ENCODE measurements at places on chromosomes 6 and 20.

- no peak for DNase-seq
Measured at GRCh38 chr6:166005401-166005943, 162.2 kb downstream of the TBXT start.

DNA sequence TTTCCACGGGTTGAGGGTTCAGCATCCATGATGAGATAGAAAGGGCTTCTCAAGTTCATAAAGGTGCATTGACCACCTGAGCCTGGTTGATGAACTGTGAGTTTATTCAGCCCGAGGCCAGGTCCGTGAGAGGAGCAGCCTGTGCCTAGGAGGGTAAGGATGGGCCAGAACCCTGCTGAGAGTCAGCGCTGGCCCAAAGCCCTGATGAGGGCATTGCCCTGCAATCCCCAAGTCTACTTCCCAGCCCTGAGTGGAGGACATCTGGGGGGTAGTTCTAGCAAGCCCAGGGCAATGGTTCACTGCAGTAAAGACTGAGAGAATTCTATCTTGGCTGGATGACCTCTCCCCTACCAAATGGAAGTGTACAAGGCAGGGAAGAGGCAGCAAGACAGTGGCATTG lies 123.3 kb upstream of the NXT1 start:
- no peak for DNase-seq

DNA sequence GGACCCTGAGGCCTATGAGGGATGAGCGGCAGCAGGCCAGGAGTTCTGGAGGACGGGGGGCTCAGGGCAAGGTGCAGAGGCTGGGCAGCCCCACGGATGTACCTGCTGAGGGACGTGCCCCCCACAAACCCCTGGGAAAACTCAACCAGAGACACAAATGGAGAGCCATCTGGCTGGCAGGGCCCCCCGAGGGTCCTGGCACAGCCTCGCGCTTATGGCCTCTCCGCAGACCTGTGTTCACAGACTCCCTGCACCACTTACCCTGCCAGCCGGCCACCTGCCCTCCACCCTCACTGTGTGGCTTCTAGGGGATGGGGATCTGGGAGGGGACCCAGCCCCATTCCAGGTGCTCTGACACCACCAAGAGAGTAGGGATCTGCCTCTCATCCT lies 3.4 kb upstream of the ZBTB46 start:
- no peak for DNase-seq

DNA sequence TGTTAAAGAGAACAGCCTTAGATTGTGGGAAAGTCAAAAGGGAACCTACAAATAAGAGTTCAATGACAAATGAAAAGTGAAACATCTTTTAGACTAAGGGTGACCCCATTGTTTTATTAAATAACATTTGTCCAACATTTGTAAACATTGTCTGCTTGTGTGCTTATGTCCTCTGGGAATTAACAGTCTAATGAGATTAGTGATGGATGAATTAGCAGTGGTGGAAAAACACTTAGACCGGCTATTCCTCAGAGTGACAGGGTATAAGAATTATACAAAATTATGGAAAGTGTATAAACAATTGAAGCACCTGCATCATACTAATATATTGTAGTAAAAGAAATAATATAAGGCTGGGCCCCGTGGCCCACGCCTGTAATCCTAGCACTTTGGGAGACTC lies 29.3 kb upstream of the HFE start:
- DNase-seq, result no peak

DNA sequence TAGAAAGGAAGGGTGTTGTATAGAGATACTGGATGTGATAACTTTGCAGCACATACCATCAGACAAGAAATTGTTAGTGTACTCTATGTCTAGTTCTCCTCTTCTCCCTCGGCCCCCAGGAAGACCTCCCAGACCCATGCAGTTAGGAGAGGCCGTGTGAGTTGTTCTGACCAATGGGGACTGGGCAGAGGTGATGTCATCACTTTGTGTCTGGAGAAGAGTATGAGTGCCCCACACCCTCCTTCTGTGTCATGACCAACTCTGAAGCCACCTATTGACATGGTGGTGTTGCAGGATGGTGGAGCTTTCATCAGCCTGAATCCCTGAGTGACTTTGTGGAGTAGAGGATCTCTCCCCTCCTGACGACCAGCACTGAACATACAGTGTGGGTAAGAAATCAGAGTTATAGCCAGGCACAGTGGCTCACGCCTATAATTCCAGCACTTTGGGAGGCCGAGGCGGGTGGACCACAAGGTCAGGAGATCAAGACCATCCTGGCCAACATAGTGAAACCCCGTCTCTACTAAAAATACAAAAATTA lies 72.2 kb downstream of the IPCEF1 start:
- DNase-seq, result no peak

DNA sequence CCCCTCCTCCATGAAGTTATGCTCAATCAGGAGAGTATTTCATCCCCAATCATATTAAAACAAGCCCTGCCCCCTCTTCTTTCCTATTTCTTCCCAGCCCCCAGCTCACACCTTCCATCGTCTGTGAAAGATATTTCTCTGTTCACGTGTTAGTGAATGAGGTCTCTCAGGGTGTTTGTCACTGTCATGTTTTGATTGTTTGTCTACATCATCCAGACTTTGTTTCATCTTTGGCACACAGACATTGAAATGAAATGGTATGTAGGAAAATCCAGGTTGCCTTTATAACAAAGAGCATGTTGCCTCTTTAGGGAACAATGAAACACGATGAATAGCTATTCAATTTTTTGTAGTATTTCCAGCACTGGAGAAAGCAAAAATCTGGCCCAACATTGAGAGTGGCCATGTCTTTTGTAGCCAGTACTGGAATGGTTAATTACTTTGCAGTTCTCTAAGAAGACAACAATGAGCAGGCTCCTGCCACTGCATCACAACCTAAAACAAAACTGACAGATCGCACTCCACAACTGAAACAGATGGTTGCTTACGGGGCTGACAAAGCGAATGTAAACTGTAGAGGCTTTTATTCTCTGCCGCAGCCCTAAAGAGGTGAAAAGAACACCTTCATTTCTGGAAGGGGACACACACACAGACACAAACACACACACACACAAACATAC lies 543.6 kb upstream of the CITED2 start:
- no peak for DNase-seq

GRCh38 chr6:87261534-87261933 lies 60.9 kb upstream of the SMIM8 start:
- DNase-seq, result no peak

- no peak for DNase-seq
Measured at GRCh38 chr6:20681243-20681684, 147.0 kb downstream of the CDKAL1 start.

GRCh38 chr6:761997-762396 lies 69.1 kb upstream of the EXOC2 start:
- DNase-seq, result no peak

DNA sequence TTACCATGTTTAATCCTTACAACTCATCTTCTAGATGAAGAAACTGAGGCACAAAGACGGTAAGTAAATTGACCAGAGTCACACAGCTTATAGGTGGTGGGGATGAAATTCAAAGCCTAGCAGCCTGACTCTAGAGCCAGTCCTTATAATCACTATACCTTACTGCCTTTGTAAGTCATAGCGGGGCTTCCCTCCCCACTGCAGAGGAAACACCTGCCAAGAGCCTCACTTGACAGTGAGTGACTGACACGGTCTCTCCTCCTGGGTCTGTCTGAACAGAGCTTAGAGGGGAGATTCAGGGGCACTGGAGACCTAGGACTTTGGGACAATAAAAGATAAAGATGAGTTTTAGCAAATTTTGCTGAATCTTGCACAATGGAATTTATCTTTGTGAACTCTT lies 12.8 kb downstream of the SUN5 start:
- DNase-seq, result no peak

GRCh38 chr20:38875175-38875993 lies 50.8 kb upstream of the FAM83D start:
- peak; percentile 86 for DNase-seq

DNA sequence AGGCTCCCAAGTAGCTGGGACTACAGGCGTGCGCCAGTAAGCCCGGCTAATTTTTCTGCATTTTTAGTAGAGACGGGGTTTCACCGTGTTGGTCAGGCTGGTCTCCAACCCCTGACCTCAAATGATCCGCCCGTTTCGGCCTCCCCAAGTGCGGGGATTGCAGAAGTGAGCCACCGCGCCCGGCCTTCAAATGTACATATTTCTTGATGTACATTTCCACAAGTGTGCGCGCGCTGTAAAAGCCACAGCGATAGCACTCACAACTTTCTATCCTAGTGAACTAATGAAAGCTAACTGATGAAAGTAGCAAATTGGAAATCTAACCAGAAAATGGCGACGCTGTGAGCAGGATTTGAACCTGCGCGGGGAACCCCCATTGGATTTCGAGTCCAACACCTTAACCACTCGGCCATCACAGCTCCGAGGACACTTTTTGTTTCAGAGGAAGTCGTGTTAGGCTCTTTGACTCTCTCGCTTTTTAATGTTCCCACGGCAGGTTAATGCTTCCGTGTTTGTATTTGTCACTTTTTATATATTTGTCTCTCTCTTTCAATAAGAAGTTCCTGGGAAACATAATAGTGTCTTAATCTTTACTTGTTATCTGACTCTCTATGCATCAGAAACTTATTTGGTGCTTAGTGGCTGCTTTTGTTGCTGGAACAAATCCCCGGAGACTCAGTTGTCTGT lies 199.4 kb upstream of the ZNF184 start:
- DNase-seq, result no peak

DNA sequence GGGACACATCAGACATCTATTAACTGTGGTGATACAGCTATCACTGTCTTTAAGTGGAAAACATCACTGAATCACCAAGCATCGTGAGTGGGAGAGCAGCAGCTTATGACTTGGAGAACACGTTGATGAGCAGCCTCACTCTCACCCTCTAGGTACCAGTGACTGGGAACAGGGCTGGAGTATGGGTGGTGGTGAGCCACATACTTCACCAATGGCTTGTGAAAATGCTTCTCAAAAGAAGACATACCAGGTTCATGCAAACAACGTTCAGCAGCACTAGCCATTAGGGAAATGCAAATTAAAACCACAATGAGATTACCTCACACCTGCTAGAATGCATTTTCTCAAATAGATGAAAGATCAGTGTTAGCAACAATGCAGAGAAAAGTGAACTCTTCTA lies 25.3 kb downstream of the SNX5 start:
- DNase-seq, result no peak

DNA sequence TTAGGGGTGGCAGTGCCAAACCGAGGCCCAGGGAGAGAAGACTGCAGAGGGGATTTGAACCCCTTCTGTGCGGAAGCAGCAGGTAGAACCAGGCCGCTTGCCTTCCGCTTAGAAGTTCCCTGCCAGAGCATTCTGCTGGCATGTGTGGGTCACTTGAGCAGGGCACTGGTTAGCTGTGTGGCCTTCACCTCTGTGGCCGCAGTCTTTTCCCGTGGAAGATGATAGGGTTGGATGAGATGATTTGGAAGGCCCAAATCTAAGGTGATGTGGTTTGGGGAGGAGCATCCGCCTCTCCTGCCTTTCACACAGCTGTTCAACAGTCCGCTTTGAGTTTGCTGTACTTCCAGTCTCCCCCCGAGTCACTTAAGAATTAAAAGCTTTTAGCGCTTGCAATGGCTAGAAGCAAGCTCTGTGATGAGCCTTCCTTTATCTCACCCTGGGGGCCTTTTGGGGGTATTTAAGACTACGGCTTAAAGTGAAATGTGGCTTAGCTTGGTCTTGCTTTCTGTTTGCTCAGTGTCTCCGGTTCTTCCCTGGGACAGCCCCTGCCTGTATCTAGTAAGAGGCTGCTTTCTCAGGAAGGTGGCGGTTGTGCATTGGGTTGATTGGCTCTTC lies 743 bp downstream of the CMTR1 start:
- DNase-seq, result peak; percentile 22

DNA sequence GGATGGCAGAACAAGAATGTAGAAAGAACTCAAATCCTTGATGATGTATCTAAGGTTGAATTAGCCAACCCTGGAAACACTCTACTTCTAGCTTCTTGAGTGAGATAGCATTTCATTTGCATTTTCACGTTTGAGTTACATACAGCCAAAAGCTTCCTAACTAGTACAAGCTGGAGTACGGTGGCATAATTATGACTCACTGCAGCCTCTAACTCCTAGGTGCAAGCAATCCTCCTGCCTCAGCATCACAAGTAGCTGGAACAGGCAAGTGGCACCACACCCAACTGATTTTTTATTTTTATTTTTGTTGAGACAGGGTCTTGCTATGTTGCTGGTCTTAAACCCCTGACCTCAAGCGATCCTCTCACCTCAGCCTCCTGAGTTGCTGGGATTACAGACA lies 36.5 kb upstream of the STK35 start:
- DNase-seq, result no peak

GRCh38 chr6:50712291-50712690 lies 1.0 kb upstream of the TFAP2D start:
- DNase-seq, result no peak

DNA sequence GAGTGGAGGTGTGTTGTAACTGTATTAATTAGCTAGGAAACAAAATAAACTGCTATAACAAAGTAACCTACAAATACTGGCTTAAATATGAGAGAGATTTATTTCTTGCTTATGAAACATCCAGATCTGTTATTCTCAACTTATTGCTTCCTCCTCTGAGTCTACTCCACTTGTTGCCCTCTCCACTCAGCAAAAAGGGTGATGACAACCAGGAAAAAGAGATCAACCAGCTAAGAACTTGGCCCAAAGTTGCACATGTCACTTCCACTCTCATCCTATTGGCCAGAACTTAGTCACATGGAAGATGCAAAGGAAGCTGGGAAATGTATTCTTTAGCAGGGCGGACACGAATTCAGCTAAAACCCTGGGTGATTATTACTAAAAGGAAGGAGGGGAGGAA lies 5.2 kb upstream of the TP53RK start:
- peak; percentile 33 for DNase-seq

DNA sequence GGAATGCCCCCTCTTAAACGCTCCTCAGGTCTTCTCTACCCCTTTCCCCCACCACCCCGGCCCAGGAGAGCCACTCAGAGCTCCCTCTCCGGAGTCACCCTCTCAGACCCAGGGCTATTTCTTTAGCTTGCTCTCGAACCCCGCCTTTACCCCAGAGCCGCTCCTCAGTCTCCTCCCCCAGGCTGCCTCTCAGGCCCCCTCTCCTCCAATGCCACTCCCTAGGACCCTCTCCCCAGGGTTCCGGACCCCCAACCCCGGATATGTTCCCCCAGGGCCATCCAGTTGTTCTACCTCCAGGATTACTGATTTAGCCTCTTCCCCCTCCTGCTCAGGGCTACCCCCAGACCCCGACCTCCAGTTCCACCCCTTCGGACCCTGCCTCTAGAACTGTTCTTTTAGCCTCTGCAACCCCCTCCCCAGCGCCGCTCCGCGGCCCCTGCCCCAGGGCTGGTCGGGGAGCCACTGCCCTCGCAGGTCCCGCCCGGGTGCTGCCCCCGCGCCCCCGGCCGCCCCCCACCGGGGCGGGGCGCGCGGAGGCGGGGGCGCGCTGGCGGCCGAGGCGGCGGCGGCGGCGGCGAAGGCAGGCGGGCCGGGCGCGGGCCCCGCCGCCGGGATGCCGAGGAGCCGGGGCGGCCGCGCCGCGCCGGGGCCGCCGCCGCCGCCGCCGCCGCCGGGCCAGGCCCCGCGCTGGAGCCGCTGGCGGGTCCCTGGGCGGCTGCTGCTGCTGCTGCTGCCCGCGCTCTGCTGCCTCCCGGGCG lies at the start of gene MMP24:
MMP24 (plus strand) TSS at position 565 of the 758 bp plus-strand sequence; CDS start at position 614, 49 bp downstream.
- DNase-seq, result no peak
